ENCODE measurements at places on chromosomes 12 and 14.

DNA sequence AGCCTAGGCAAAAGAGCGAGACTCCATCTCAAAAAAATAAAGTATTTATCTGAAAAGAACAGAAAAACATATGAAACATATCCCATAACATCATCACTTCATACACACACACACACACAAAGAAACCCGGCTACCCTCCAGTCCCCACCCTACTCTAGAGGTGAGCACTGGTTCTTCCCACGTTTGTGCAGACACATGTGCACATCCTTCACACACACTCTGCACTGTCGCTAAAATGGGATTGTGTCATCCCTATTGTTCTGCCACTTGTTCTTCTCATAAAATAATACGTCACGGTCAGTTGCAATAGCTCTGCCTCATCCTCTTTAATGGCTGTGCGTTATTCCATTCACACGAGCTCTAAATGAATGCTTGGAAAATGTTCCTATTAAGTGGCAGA is 85.9 kb upstream of the ANO2 start:
- DNase-seq: no peak

- DNase-seq: no peak
Observed at GRCh38 chr12:25769082-25769945, 189.2 kb upstream of the RASSF8 start.

DNA sequence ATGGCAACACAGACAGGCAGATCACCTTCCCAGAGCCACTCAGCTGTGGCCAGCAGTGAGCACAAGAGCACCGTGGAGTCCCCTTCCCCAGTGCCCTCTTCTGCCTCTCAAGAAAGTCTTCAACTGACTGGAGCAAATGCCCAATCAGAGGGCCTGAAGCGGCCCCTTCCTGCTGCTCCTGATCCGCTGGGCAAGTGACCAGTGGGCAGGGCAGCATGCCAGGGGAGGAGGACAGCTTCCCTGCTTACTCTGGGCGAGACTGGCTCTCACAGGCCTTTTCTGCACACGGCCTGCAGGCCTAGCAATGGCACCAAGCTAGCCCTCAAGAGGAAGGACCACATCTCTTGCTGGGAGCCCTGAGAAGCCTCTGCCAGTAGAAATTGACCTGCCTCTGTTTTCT is 890 bp downstream of the KRT71 start:
- DNase-seq: no peak

GRCh38 chr12:116346741-116347140 is 69.2 kb upstream of the MED13L start:
- no peak for DNase-seq

- no peak for DNase-seq
Observed at GRCh38 chr12:7073946-7074345, 13.4 kb downstream of the C1S start.

DNA sequence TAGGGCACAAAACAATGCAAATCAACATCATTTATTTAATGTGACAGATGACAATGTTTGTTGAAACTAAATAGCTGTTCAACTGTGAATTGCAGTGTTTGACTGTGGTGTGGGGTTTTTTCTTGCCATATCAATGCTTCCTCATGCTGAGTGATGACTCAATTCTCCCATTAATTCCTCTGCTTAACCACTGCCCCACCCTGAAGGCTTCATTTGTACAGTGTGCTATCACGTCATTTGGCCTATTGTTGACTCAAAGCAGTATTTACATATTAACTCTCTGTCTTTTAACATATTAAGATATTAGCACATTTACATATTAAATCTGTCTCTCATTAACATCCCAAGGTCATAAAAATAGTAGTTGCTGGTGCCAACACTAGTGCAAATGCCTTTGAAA is 164.8 kb upstream of the NRXN3 start:
- DNase-seq: no peak

- no peak for DNase-seq
Observed at GRCh38 chr12:65106948-65107347, 14.2 kb downstream of the WIF1 start.

GRCh38 chr12:110920324-110920910 is at the start of gene MYL2:
Gene MYL2 (minus strand): TSS chr12:110920579. CDS start chr12:110920529, 50 bp downstream.
- no peak for DNase-seq

DNA sequence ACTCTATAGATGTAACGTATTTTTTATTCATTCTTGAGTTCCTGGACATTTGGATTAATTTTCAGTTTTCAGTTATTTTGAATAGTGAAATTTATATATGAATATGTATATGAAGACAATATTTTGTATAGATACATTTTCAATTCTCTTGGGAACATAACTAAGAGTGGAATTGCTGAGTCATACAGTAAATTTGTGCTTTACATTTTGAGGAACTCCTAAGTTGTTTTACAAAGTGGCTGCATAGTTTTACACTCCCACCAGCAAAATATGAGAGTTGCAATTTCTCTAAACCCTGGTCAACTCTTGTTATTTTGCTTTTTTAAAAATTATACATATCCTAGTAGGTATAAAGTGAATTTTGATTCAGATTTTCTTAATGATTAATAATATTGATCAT is 1838.6 kb upstream of the SEL1L start:
- DNase-seq: no peak

DNA sequence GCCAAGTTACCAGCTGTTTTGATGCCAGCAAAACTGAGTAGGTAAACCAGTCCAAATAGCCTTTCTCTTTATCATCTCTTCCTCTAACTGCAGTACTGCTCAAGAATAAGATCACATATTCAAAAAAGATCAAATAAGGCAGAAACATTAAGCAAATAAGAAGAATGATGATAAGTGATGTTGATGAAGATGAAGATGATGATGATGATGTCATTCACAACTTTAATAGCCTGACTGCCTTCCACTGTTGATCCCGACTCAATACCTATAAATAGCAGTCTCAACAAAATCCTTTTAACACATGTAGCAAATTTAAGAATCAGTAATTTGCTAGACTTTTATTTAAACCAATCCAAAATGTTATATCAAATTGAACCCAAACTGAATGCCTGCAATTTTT is 47.1 kb downstream of the NELL2 start:
- DNase-seq: no peak

DNA sequence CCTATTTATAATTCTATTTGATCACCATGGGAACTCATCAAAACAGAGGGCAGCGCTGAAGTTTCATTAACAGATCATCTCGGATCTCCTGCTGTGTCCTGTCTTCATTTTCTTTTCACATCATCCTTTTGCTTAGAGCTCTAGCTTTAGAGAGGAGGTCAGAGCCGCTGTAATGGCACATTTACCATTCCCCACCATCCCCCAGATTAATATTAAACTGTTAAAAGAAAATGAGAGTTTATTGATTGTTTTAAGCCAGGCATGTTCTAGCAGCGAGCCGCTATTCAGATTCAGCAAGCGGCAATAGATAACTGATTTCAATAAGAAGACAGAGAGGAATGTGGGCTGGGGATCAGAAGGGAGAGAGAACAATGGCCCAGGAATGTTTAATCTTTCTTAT is 308.8 kb downstream of the EGLN3 start:
- DNase-seq: no peak

DNA sequence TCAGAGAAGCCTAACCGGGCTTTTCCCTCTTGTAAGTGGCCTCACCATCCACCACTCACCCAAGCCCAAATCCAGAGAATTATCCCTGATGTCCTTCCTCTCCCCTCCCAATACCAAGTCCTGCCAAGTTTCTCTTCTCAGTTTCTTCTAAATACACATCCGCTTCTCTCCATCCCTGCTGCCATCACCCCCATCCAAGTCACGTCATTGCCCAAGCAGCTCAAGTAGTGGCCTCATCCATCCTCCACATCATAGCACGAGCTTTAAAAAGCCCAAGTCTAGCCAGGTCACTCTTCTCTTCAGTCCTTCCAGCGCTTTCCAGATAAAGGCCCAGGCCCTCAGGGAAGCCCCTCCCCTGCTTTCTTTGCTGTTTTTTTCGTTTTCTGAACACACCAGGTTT is 25.4 kb downstream of the IL31 start:
- no peak for DNase-seq

DNA sequence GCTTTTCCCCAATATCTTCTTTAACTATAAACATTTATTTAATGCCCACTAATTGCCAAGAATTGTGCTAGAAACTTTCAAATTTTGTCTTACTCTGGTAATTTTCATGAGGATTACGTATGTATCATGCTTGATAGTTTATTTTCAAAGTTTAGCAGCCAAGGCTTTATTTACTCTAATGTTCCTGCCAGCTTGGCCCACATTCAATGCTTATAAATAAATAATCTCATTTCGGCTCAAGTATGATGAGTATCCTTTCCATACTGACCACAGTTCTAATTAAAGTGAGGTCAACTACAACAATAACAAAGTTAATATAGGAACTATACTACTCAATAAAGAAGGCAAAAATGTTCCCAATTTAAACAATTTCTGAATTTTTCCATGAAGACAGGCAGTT is 259.2 kb downstream of the MED13L start:
- no peak for DNase-seq

DNA sequence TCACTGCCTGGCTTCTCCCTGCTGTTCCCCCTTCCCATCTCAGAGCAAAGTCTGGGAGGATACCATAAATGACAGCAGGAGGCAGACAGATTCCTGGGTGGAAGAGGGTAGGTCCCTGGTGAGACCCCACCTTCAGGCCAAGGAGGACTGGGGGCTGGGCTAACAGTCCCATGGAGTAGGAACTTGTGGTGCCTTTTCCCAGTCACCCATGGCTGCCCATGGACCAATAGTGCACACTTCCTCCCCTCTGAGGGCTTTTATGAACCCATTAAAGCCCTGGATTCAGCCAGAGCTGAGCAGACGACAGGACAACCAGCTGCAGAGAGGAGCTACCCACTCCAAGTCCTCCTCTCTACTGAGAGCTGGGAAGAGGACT is 36.6 kb upstream of the OR5AU1 start:
- no peak for DNase-seq

DNA sequence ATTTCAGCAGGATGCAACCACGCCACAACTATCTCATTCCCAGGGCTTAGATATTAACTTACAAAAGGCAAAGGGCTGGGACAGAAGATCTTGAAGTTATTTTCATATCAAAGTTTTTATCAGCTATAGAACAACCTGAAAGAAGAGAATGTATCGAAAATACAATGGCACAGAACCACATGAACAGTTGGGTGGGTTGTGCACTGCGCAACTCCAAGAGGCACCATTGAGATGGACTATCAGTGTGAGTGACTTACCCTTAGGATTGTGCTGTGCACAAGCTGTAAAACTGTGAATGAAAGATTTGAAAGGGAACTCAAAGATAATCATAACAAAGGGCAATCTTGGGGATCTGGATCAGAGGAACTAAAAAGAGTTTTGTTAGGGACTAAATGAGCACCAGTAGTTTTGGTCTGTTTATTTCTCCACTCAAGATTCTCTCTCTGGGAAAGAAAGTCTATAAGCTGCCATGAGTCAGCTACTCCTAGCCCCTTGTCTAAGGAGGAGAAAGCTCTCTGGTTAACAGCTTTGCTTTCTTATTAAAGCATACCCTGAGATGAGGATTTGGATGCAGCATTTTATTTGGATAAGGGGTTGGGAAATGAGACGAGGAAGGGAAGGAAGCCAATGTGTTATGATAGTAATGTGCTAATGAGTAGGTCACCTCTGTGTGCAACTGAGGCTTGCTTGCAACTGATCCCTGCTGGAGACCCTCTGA is 62.2 kb downstream of the TBX5 start:
- no peak for DNase-seq

DNA sequence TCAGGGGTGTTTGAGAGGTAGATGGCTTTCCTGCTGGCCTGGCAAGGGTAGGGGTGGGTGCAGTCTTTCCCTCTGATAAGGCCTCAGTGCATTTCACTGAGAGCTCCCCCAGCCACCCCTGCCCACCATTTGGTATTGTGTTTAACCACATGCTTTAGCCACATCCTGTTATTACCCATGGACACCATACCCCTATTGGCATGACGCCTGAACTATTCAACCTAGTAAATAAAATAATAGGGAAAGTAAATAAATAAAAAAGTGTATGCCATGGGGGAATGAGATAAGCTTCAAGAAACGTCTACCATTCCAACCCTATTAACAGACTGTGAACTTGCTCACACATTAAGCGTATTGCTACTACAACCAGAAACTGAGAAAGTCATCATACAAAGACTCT is 7.6 kb upstream of the LGR5 start:
- DNase-seq: no peak

GRCh38 chr14:71856199-71856919 is 75.9 kb upstream of the RGS6 start:
- DNase-seq: no peak

DNA sequence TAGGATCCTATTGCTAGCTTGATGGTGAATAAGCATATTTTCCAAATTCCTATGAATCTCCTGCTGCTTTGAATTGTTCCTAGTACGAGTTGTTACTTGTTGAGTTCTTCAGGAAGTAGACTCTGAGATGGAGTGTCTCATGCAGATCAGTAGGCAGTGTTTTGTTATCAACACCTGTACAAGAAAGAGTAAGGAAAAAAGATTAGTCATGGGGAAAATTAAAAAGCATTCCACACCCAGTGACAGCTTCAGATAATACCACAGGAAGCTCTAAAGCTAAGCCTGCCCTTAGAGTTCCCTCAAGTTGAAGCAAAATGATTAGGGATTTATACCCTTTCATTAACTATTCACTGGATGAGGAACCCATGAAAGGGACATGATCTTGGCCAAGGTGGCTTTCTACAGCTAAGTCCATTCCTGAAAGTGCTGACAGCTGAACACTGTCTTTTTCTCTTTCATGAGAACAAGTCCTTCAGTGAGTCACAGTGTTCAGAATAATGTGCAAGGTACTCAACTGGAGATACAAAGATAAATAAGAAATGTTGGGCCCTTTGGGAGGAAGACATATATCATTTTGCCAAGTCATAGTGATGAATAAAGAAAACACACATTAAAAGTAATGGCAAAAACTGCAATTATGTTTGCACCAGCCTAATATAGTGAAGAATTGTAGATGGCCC is 49.1 kb downstream of the CCER1 start:
- DNase-seq: no peak

GRCh38 chr12:90226211-90226610 is 517.6 kb upstream of the ATP2B1 start:
- no peak for DNase-seq

- DNase-seq: no peak
Observed at GRCh38 chr12:92229381-92229780, 83.7 kb upstream of the BTG1 start.

DNA sequence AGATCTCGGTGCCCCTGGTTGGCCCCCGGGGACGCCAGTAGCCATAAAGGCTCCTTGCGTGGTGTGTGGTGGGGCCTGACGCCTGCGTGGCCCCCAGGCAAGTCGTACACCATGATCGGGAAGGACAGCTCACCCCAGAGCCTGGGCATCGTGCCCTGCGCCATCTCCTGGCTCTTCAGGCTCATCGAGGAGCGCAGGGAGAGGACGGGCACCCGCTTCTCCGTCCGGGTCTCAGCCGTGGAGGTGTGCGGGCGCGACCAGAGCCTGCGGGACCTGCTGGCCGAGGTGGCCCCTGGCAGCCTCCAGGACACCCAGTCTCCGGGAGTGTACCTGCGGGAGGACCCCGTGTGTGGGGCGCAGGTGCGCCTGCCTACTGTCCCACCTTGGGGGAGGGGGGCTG is 34.5 kb downstream of the KIF26A start:
- DNase-seq: no peak
